ENCODE measurements at places on chromosomes 12 and 14.
A peak's percentile ranks its signal among the peaks of the same experiment; 100 is the strongest.

GRCh38 chr12:118377884-118378470, 1.6 kb downstream of the SUDS3 start:
- DNase-seq, result peak; percentile 60

GRCh38 chr14:60736494-60736893, 1.9 kb downstream of the MNAT1 start:
- no peak for DNase-seq

DNA sequence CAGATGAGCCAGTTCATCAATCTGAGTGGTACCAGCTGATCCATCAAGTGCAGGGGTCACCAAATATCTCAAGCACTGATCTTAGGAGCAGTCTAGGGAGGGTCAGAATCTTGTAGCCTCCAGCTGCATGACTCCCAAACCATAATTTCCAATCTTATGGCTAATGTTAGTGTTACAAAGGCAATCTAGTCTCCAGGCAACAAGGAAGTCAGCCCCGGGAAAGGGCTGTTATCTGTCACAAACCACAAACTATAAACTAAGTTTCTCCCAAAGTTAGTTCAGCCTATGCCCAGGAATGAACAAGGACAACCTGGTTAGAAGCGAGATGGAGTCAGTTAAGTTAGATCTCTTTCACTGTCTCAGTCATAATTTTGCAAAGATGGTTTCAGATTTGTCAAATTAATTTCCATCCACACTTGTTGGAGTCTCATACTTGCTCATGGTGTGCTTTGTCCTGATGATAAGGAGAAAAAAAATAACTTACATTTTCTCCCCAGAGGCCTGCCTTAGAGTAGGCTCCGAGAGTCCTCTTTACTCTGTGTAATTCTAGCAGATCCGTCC, 3.9 kb upstream of the ABHD4 start:
- no peak for DNase-seq

DNA sequence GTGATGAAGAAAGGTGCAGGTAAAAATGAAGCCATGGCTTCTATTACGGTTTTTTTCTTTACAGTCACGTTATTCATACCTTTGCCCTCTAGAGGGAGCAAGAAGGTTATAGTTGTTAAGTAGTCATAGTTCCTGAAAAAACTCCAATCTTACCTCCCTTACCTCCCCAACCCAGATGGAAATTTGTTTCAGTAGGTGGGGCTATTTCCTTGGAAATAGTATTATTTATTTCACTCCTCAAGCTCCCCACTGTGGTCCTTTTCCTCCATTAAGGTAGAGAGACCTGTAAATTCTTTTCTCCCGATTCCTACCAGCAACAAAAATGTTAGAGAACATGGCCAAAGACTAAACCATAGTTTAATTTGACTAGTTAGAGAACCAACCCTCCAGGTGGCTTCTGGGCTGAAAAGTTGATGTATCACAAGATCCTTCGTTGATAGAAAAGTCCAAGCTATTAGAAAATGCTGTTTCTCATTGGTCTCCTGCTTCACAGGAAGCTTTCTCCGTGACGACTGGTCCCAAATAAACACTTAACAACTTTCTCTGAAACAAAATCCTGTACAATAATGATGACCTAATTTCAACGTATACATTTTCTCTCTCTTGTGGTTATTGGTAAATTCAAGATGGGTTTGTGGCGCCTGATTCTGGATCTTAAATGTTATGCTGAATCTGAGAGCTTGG, 43.5 kb downstream of the TMX1 start:
- DNase-seq, result no peak

DNA sequence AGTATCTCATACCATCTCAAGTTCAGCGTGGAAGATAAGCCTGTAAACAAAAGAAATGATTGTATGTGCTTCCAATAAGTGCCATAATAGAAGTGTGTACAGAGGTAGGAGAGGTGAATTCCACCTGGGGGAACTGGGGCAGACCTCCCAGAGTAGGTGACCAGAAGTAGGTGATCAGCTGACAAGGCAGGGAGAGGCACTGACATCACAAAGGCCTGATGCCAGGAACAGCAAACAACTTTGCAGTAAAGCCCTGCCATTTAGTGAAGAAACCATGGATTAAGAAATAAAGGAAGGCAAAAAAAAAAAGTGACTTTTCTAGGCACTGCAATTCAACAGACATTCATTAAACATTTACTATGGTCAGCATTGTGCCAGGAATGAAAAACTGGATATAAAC, 31.1 kb downstream of the NR1H4 start:
- DNase-seq, result no peak

DNA sequence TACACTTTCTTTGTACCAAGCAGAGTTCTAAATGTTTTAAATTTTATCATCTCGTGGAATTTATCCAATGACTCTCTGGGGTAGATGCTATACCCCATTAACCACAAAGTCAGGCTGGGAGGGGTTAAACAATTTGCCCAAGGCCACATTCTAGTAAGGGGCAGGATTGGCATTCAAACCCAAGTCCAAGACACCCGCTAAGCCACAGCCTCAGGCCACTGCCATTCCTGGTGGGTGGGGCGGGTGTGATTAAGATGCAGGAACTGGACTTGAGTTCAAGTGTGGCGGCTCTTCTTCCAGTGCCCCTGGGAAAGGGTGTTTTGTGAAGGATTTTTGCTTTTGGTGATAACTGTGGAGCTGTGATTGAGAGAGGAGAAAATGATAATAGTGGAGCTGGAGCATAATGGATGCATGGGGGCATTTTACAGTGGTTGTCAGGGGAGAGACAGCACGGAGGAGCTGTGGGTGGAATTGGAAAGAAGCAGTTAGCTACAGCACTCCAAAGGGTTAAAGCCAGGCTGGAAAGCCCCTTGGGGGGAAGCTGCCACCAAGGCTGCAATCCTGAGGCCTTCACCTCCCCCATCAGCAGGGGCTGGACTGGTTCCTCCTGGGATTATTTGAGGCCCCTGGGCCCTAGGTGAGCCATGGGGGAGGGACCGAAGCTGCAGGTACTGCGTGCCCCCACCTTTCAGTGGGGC, 1.0 kb upstream of the VRTN start:
- DNase-seq, result no peak

- DNase-seq, result no peak
Measured at GRCh38 chr12:7376196-7376595, 67.8 kb downstream of the CD163L1 start.

GRCh38 chr12:43824207-43824775, 11.6 kb upstream of the TMEM117 start:
- DNase-seq, result no peak

- DNase-seq, result no peak
Measured at GRCh38 chr12:4440187-4440941, 5.3 kb downstream of the FGF6 start.

GRCh38 chr12:42660968-42661937, 71.7 kb upstream of the PRICKLE1 start:
- DNase-seq, result no peak

- no peak for DNase-seq
Measured at GRCh38 chr12:69642531-69642930, 31.8 kb upstream of the LRRC10 start.

GRCh38 chr12:86929962-86930361, 673.8 kb upstream of the MGAT4C start:
- DNase-seq, result no peak

GRCh38 chr14:68407285-68407684, 385.6 kb downstream of the ZFP36L1 start:
- DNase-seq, result no peak

GRCh38 chr12:41442896-41443295, 254.8 kb downstream of the PDZRN4 start:
- DNase-seq, result no peak

- DNase-seq, result no peak
Measured at GRCh38 chr14:35688126-35688826, 120.8 kb downstream of the RALGAPA1 start.

GRCh38 chr14:48096897-48097296, 421.5 kb upstream of the MDGA2 start:
- DNase-seq, result no peak

GRCh38 chr14:76490735-76491134, 114.8 kb downstream of the ESRRB start:
- no peak for DNase-seq

DNA sequence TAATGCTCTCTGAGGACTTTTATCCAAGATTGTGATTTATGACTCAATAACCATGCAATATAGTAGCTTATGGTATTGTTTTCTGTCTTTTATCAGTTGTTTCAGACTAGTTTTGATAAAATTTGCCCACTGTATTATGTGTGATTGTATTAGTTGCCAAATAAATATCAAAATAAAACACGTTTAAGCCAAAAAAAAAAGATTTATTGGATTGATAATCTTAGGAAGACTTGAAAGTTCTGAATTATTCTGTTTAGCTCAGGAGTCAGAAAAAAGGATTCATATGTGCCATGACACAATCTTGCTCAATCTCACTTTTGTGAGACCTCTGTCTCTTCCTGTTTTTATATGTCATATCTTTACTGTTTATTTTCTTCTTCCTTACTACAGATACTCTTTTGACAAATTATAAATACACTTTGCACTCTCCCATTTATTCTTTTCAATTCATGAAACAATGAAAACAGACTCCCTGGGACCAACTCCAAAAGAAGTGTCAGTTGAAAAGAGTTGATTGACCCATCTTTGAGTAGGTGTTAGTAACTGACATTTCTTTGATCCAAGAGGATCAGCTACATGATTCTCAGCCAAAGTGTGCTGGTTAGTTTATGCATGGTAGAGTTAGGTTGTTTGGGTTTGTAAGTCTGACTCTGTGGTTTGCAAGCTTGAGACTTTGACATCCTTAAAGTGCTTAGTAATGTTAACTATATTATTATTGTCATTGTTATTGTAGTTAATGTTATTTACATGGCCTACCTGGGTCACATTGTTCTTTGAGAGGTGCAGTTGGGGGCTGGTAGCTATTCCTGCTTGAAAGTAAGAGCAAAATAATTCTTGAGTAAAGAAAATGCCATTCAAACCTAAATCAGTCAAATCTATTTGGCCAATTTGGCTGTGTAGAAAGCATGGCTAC, 2.5 kb downstream of the OR6C76 start:
- DNase-seq, result no peak

DNA sequence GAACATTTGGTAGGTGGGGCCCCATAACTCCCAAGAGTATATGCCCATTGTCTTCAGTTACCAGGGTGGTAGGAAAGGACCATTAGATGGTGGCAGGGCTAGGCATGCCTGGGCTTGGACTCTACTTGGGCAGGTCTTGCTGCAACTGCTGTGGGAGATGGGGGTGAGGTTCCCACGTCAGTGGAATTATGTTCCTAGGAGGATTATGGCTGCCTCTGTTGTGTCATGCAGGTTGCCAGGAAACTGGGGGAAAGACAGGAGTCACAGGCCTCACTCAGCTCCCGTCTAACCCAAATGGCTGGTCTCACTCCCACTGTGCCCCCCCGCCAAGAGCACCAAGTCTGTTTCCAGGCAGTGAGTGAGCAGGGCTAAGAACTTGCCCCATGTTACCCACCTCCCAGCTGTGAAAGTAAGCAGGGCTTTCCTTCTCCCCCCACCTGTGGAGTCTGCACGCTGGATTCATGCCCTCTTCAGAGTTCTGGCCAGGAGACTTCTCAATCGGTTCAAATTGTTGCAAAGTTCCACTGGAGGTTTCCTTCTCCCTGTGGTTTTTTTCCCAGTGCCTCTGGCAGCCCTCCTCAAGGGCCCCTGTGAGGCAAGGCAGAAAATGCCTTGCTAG, 337.5 kb downstream of the CCDC91 start:
- no peak for DNase-seq

GRCh38 chr12:112945515-112945914, 7.2 kb downstream of the OAS3 start:
- no peak for DNase-seq

DNA sequence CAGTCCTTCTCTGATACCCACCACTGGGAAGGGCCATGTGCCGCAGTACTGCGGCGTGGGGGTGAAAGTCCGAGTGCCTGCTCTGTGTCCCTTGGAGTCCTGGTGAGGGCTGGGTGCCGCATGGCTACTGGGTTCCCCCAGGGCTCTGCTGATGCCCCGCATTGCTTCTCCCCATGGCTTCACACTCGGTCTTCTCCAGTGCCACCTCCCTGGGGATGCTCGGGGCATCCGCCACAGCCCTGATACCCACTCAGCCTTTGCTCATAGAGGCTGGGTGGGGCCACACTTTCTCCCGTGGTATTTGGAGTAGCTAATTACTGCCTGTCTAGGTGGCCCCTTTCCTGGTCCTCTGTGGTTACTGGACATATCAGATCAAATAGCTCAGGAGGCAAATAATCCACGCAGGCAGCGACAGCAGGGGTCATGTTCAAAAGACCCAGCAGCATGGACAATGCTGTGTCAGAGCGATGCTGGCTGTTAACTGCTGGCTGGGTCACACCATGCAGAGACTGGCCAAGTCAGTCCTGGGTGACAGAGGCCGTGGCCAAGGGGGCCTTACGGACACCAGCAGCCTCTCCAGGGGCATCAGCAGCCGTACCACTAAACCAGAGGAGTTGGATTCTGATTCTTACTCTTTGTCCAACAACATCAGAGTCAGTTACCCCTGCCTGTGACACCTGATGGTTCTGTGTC, 106.5 kb downstream of the ADGRD1 start:
- DNase-seq, result no peak

DNA sequence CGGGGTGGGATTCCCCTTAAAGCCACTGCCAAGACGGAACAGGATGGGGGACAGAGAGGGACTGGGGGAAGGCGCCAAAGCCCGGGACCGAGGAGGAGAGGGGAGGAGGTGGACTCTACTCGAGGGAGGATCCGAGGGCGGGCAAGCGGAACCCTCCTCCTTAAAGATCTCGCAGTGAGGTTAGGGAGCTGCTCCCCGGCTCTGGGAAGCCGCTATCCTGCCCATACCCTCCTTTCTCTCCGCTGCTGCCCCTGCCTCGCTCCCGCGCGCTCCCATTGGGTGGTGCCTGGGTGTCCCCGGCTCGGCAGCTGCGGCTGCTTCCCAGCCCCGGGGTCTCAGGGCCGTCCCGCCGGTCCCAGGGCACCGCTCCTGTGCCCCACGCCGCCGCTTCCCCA, 16.4 kb downstream of the KRT18 start:
- no peak for DNase-seq

GRCh38 chr12:3123729-3124128, 46.5 kb downstream of the TSPAN9 start:
- DNase-seq, result no peak

GRCh38 chr12:128970110-128970509, 116.8 kb downstream of the GLT1D1 start:
- DNase-seq, result no peak

- no peak for DNase-seq
Measured at GRCh38 chr12:13198241-13198640, 1.7 kb downstream of the EMP1 start.

GRCh38 chr12:69698769-69699540, at the start of gene BEST3:
Gene BEST3, minus strand, starts transcription at chr12:69699303. Its CDS starts 1,505 bp downstream, at chr12:69697798.
- no peak for DNase-seq

DNA sequence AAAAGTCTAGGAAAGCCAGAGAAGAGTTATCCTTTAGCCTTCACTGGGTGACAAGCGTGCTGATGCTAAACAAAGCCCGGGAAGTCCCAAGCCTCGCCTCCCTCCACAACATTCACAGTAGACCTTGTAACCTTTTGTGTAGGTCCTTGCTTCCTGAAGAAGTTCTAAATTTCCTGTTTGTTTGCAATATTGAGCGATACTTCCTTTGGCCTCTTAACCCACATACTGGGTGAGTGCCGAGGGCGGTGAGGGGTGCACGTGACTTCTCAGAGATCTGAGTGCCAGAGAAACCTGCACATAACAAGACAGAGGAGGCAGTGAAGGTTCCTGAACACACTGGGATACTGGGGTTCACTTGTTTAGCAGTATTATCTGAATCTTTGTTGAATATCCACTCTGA, 134.3 kb downstream of the PLXNC1 start:
- no peak for DNase-seq

GRCh38 chr14:89320381-89321000, 96.5 kb downstream of the FOXN3 start:
- no peak for DNase-seq
